Suppressor macrophage (primary cell): ENCODE measurements at places on chromosomes 7 and 10.
A peak's percentile ranks its signal among the peaks of the same experiment; 100 is the strongest.

GRCh38 chr10:71202314-71202713 lies 10.1 kb upstream of the UNC5B start:
- no peak for DNase-seq

DNA sequence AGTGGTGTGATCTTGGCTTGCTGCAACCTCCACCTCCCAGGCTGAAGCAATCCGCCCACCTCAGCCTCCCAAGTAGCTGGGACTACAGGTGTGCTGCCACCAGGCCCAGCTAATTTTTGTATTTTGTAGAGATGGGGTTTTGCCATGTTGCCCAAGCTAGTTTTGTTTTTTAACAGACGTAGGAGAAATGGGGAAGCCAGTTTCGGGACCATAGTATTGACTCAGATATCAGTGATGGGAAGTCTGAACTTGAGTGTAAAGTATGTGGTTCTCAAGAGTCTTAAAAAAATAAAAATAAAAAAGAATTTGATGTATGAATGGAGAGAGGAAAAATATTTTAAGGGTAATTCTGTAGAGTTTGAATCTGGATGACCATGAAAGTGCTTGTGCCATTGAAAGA lies 34.2 kb downstream of the SP4 start:
- DNase-seq, result peak; percentile 26

- DNase-seq, result peak; percentile 10
These were observed 123.2 kb downstream of the TACC2 start for GRCh38 chr10:122112021-122112616.

GRCh38 chr7:80082213-80082612 lies 52.4 kb upstream of the GNAI1 start:
- DNase-seq, result no peak

DNA sequence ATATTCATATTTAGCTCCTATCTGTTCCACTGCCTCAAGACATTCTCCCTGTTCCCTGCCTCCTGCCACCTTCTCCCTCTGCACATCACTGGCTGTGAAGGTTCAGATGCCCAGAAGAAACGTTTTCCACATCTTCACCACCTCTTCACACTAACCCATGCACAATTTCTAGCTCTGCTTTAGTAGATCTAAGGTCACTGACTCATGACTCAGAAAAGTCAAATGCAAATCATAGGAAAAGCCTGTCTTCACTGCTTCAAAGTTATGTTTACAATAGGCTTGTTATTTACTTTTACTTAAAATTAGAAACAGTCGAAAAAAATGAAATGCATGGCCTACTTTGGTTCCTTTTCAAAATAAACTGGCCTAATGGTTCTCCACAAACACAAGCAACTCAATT lies 2.5 kb downstream of the SCRN1 start:
- no peak for DNase-seq

GRCh38 chr7:127254163-127254684 lies 1.5 kb upstream of the GRM8 start:
- no peak for DNase-seq

- no peak for DNase-seq
These were observed 6.2 kb upstream of the ZAN start for GRCh38 chr7:100726996-100727761.

GRCh38 chr10:29740981-29741545 lies 106.3 kb upstream of the SVIL start:
- no peak for DNase-seq
